Lung (tissue), 17 donors: ENCODE measurements at places on chromosomes 3 and 15. TPM values are rescaled to one million over a fixed set of nuclear protein-coding genes. Genes with fewer than 3 reads are reported as not detected.
A peak's percentile ranks its signal among the peaks of the same experiment; 100 is the strongest.

DNA sequence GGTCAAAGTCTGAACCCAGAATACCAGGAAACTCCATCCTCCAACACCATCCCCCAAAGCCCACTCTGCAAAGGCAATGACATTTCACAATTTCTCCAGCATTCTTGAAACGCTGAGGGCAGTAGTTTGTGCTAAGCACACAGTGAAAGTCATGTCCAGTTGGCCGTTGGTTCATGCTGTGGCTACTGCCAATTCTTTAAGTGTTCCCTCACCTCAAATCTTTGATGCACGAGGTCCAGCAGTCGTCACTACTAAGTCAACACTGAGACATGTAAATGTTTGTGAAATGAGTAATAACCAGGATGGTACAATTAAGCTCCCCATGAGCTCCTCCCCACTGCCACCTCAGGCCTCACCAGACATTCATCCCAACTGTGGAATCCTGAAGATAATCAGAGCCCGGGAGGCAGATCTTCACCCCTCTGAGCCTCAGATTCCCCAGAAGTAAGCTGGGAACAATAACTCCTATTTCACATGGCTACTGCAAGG is 7.0 kb downstream of the SUCLG2 start:
- DNase-seq = no peak

- DNase-seq = no peak
These were observed 10.6 kb upstream of the SFMBT1 start for GRCh38 chr3:53056442-53056841.

- no peak for DNase-seq
These were observed 461.7 kb downstream of the NR2F2 start for GRCh38 chr15:96792216-96792615.

DNA sequence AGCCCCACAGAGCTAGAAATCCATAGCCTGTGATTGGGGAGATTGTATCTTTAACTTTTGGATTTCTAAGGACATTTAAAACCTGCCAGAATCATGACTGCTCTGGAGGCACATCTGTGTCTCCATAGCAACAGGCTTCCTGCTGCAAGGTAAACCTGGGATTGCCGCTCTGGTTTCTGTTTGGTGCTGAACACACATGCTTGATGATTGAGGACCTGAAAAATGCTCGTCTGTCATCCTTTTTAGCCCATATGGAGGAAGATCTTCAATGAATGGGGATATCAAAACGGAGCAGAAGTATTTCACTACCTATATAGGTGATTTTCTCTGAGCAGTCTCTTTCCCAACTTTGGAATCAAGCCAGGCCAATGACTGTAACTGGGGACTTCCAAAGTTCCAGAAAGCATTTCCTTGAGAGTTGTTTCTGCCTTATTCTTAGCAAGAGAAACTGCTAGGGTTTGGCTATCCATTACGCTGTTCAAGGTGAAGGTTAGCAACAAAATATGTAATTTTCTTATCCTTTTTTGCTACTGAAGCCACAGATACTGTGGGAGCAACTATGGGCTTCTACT is 96.5 kb upstream of the TNIK start:
- no peak for DNase-seq

DNA sequence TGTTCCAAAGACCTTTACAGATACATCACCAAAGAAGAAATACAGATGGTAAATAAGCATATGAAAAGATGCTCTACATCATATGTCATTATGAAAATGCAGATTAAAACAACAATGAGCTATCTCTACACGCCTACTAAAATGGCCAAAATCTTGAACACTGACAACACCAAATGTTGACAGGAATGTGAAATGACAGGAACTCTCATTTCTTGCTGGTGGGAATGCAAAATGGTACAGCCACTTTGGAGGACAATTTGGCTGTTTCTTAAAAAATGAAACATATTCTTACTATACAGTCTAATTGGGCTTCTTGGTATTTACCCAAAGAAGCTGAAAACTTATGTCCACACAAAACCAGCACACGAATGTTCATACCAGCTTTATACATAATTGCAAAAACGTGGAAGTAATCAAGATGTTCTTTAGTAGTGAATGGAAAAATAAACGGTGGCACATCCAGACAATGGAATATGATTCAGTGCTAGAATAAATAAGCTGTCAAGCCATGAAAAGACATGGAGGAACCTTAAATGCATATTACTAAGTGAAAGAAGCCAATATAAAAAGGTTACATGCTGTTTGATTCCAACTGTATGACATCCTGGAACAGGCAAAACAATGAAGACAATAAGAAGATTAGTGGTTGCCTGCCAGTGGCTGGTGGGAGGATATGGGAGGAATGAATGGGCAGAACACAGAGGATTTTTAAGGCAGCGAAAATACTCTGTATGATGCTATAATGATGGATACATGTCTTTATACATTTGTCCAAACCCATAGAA is 81.3 kb upstream of the NEDD4 start:
- no peak for DNase-seq

GRCh38 chr3:146077181-146077580 is 83.8 kb downstream of the PLOD2 start:
- no peak for DNase-seq

DNA sequence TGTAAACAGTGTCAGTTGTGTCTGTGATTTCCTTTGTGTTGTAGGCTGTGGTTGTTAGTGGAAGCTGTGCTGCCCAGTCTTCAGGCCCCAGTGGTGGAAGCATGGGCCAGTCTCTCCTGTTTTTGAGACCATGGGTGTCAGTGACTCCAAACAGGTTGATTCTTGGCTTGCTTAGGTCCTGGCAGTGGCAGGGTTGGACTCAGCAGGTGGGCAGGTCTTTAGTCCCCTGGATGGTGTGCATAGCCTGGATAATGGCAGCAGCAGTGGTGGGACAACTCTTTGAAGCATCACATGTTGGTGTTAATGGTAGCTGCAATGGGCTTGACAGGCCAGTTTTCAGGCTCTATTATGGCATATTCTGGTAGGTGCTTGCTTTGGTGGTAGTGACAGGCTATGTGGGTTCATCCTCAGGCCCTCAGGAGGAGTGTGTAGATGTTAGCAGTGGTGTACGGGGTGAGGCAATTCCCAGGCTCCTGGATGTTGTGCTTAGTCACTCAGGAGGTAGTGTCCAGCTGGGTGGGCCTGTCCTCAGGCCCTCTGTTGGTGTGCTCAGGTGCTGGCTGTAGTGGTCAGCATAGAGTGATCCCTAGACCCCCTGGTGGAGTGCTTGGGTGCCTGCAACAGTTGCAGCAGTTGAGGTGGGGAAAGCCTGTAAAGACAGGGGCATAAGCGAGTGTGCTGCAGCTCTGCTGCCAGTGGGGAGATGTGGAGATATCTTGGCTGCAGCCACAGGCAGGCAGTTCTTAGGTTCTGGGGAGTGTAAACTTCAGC is 596.7 kb downstream of the PDCD6IP start:
- no peak for DNase-seq

DNA sequence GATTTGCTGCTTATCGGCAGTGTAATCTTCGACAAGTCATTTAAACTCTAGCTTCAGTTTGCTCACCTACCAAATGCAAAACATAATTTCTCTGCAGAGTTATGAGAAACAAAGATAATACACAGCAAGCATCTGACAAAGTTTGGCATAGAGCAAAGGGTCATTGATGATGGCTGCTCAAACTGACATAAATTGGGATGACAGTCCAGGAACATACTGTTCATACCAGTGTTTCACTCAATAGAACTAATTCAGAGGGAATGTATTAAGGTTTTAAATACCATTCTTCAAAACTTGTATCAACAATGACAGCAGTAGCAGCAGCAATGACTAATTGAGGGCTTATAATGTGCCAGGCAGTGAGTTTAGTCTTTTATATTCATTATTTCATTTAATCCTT is 137.6 kb downstream of the SPATA16 start:
- no peak for DNase-seq

DNA sequence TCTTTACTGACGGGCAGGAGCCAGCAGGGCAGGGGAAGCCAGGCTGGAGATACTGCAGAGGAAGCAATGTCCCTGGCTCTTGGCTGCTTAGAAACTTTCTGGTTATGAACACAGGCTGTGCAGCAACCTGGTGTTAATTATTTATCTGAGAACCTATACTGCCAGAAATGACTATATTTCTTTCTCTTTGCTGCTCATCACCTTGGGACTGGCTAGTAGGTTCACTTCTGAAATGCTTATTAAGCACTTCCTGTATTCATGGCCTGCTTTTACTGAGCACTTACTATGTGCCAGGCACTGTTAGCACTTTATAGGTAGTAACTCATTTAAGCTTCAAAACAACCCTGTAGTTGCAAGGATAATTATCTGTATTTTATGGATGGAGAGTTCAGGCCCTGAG is 57.6 kb downstream of the RAB11A start:
- no peak for DNase-seq

DNA sequence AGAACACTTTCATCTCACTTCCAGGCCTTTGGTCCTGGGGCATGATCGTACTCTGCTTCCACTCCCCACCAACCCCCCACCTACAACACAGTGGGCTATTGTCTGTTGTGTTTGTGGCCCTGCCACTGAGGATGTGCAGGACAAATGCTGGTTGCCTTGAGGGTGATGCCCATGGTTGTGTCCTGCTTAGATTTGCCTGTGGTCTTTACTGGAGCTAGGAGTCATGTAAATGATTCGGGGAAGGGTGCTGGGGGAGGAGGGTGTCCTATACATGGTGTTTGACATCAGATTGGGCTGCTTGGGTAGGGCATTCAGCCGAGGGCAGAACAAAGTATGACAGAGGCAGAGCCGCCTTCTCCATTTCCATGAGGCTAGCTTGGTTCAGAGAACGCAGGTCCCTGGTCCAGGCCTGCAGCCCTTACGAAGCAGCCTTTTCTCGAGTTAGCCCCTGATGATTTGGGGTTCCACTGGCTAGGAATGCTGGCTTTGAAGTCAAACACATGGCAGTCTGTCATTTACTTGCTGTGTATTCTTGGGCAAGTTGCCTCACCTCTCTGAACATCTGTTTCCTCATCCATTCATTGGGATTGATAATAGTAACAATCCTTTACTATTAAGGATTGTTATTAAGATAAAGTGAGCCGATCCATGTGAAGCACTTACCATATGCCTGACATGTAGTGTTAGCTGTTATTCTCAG is 6.9 kb downstream of the CORO2B start:
- DNase-seq = no peak

Gene SIDT1
- 5.0 TPM for total RNA-seq

DNA sequence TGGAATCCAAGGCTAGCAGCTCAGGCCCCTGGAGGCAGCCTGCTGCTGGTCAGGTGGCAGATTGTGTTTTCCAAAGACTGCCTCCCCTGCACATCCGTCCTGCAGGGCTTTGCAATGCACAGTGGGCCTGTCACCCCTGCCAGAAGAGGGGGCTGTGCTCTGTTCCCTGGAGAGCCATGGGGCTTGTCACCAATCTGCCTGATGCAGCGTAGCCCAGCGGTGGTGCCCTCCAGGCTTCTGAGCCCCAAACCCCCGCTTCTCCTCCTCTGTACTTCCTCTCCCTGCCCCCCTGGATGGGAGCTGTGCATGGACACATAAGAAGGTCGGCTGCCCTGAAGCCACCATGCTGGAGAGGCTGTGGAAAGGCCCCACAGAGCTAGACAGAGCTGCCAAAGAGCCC is 10.0 kb upstream of the PLXNA1 start:
- DNase-seq = no peak

Gene RUVBL1
- total RNA-seq = 39.6 TPM

Gene CD80
- 4.8 TPM for total RNA-seq

GRCh38 chr15:74541494-74542165 is 610 bp downstream of the ARID3B start:
- peak; percentile 64 for DNase-seq

GRCh38 chr15:88664151-88664778 is 25.4 kb downstream of the ISG20 start:
- no peak for DNase-seq

- DNase-seq = no peak
These were observed 4.2 kb downstream of the TEX264 start for GRCh38 chr3:51675201-51675611.

DNA sequence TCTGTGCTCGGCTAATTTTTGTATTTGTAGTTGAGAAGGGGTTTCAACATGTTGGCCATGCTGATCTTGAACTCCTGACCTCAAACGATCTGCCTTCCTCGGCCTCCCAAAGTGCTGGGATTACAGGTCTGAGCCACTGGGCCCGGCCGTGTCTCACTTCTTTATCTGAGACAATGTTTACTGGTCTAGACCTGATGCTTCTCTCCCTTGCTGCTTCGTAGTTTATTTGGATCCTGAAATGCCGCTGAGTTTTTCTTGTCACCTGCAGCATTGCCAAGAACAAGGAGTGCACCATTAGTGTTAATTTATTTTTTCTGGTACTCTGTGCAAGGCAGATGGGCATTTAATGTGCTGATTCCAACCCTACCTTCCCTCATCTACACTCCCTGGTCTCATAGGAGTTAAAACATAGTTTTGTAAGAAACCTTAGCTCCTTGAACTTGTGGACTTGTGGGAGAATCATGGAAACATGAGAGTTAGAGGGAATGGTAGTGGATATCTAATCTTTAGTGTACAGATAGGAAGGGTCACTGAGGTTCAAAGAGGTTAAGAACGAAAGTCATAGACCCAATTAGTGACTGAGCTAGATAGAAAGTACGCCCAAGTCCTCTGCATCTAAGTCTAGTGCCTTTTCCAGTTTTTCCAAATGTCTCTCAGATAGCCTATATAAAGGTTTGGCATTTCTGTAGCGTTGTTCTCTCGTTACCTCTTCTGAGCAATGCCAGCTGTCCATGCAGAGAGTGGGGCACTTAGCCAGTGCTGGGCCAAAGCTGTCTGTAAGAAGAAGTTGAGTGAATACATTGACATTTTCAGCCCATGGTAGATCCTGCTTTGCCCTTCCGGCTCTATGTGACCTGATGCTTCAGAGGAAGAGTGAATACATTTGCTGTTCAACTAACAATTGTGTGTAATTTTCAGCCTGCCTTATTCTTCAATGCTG is 244.1 kb downstream of the LPP start:
- no peak for DNase-seq

DNA sequence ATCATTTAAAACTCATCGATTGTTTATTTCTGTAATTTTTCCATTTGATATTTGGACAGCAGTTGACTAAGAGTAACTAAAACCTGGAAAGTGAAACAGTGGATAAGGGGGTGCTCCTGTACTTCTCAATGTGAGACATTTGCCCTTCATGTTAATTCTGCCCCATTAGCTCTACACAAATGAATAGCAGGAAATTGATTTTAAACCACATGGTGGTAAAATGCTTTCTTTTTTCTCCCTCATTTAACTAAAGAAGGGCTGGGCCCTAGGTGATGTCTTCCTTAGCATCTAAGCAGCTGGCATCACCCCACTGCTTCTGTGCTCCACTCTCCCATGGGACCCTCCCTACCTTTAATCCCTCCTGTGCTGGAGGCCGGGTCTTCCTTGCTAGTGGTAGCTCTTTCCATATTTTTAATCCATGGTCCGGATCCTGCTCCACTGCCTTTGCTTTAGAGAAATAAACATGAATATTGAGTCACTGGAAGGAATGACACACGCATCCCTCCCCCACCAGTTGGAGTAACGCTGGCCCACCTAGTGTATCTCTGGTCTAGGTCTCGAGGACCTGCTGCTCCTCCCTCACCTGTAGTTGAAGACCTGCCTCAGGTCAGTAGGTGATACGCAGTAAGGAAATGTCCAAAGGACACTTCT is 30.2 kb upstream of the LAMP3 start:
- DNase-seq = no peak

- DNase-seq = no peak
These were observed 45.2 kb upstream of the SYNPR start for GRCh38 chr3:63232764-63233396.

Gene PSMA4
- total RNA-seq = 92.7 TPM
